Right renal cortex interstitium (tissue), 3 donors: ENCODE measurements at places on chromosomes 6 and 20. TPM values are rescaled to one million over a fixed set of nuclear protein-coding genes. Genes with fewer than 3 reads are reported as not detected.
A peak's percentile ranks its signal among the peaks of the same experiment; 100 is the strongest.

GRCh38 chr6:104525677-104526322 lies 333.9 kb downstream of the HACE1 start:
- DNase-seq = peak; percentile 62

GRCh38 chr20:57445298-57445697 lies 54.1 kb downstream of the RBM38 start:
- DNase-seq = no peak

- DNase-seq = no peak
Observed at GRCh38 chr6:28712982-28713381, 187.3 kb downstream of the GPX5 start.

Gene BACH2
- 11.3 TPM for polyA plus RNA-seq

Gene GNAS-AS1
- 1.3 TPM for polyA plus RNA-seq

- DNase-seq = no peak
Observed at GRCh38 chr6:34021554-34022190, 124.2 kb downstream of the GRM4 start.

DNA sequence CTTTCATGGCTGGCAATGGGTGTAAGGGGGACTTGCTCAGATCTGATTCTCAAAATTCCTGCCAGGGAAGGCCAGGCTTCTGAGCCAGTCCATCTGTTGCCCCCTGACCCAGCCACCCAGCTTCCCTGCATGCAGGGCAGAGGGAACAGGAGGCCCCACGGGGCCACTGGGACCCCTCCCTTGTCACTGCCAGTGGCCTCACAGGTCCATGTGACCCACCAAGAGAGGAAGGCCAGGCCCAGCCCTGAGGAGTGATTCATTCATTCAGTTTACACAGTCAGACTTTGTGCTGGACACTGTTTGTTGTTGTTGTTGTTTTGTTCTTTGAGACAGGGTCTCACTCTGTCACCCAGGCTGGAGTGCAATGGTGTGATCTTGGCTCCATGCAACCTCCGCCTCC lies 39.5 kb downstream of the UBE2V1 start:
- DNase-seq = no peak

DNA sequence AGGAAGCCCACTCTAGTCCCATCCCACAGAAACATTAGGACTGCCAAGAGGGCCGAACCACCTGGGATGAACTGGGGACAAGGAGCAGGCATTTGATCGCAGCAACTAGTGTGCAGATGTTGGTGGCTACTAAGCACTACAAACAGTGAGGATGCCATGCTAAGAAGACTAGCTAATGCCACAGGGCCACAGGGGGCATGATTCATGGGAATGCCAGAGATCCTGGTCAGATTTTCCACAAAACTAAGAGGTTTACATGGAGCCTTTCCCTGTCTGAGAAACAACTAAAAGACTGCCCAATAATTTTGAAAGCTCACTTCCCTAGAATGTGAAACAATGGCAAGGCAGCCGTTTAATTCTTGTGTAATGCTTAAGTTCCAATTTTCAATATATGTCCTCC lies 375.9 kb upstream of the PTCHD4 start:
- no peak for DNase-seq

DNA sequence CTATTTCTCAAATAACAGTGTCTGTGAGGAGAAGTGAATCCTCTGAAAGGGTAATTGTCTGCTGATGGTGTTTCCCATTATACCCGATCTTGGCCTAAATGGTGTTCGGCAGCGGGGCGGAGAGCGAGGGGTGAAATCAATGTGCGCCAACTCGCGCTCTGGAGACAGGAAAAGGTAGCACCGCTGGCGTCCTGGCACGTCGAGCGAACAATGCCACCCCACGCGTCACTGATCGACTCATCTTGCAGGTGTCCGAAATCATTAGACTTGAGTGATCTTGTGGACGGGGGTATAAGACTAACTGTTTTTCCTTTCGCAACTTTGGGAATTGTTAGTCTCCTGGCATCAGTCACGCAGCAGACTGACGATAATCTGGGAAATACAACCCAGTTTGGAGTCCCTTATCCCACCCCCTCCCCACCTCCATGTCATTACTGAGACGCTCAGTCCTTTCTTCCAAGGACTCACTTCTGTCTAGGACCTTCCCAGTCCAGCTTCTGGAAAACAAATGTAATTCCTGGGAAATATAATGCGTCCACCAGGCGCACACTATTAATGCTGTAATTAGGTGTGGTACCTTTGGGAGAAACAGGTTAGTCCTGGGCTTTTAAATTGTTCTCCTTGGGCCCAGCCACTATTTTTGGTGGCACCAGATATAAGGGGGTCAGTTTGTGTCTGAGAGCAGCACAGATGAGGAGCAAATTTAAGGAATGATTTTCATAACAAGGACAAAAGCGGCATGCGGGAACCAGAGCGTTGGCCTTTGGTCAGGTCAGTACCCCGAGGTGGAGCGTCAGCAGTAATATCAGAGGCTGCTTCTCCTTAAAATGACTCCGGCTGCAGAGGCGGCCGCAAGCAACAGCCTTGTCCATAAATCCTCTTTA lies 2.3 kb downstream of the LINC00237 start:
- DNase-seq = no peak

Gene TFAP2C
- polyA plus RNA-seq = 0.81 TPM

Gene TOMM6
- 257 TPM for polyA plus RNA-seq

- no peak for DNase-seq
Observed at GRCh38 chr20:6269168-6269873, 146.5 kb upstream of the FERMT1 start.

DNA sequence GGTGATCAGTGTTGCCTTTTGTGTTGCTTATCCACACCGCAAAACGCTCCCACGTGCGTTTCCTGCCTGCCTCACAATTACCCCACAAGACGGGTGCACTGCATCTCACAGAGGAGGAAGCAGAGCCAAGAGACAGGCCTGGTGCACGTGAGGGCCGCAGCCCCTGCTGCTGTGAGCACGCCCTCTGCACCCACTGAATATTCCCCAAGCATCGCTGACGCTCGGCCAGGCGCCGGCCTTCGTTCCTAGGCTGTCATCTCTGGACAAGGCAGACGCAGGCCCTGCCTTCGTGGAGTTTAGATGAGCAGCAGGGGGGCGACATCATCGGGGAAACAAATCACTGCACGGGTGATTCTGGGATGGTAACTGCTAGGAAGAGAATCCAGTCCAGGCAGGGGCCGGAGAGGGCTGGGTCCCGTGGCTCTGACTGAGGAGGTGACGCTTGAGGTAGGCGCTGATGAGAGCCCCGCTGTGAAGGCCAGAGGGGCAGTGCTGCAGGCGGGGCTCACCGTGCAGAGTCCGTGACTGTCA lies 162.4 kb upstream of the QKI start:
- DNase-seq = no peak

Gene HNF4A
- 50.6 TPM for polyA plus RNA-seq

- DNase-seq = no peak
Observed at GRCh38 chr6:29864037-29864810, 36.6 kb downstream of the HLA-G start.
